ENCODE measurements at places on chromosomes 3 and 15.

DNA sequence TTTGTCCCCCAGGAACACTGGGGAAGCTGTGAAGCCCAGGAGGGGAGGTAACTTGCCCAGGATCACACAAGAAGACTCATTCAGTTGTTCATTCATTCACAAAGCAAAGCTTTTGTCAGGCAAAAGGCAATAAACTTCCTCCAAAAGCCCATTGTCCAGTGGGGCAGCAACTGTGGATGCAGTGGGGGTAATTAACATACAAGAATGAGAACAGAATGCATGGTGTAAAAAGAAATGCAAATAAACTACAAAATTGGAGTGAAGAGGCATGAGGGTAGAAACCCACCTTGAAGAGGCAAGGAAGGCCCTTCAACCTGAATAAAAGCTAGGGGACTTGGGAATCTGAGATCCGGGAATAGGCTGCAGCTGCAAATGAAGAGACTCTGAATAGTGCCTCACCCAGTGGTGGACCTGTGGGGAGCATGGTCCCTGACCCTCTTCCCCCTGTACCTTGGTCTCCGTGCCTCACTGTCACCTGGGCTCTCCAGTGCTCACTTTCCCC, 363.6 kb downstream of the CLSTN2 start:
- no peak for DNase-seq

DNA sequence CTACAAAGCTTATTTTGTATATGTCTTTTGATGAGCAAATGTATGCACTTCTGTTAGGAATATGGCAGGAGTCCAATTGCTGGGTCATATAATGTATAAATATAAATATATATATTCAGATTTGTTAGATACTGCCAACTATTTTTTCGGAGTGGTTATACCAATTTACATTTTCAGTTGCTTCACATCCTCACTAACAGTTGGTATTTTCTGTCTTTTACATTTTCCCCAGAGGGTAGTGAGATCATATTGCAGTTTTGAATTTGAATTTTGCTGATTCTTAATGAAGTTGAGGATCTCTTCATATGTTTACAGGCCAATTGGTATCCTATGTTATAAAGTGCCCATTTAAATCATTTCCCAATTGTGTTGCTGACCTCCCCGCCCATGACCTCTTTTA, 139.0 kb upstream of the KCNMB2 start:
- no peak for DNase-seq

GRCh38 chr15:101204739-101205535, 46.9 kb downstream of the CHSY1 start:
- no peak for DNase-seq

GRCh38 chr3:129783470-129783869, 110.0 kb downstream of the TMCC1 start:
- DNase-seq: no peak

Data from suppressor macrophage (primary cell).